ENCODE measurements at places on chromosomes 16 and 17.

- no peak for DNase-seq
Observed at GRCh38 chr17:80782536-80783427, 208.9 kb upstream of the CHMP6 start.

- DNase-seq, result no peak
Observed at GRCh38 chr16:9425236-9425635, 333.8 kb downstream of the HAPSTR1 start.

GRCh38 chr17:78224231-78225087 is 7.0 kb upstream of the TMEM235 start:
- no peak for DNase-seq

DNA sequence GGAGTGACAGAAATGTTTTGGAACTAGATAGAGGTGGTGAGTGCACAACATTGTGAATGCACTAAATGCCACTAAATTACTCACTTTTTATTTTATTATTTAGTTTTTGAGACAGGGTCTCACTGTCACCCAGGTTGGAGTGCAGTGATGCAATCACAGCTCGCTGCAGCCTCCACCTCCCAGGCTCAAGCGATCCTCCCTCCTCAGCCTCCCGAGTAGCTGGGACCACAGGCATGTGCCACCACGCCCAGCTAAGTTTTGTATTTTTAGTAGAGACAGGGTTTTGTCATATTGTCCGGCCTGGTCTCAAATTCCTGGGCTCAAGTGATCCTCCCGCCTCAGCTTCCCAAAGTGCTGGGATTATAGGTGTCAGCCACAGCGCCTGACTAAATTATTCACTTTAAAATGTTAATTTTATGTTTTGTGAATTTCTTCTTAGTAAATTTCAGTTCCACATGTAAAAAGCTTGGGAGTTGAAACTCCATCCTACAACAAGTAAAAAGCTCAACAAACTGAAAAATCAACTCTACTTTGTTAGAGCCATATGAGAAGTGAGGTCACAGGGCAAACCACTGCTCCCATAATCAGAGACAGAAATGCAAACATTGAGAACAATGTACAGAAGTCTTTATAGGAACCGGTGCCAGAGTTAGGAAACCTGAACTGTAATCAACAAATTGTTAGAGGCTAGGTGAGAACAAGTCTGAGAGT is 13.8 kb upstream of the SLC5A10 start:
- no peak for DNase-seq

DNA sequence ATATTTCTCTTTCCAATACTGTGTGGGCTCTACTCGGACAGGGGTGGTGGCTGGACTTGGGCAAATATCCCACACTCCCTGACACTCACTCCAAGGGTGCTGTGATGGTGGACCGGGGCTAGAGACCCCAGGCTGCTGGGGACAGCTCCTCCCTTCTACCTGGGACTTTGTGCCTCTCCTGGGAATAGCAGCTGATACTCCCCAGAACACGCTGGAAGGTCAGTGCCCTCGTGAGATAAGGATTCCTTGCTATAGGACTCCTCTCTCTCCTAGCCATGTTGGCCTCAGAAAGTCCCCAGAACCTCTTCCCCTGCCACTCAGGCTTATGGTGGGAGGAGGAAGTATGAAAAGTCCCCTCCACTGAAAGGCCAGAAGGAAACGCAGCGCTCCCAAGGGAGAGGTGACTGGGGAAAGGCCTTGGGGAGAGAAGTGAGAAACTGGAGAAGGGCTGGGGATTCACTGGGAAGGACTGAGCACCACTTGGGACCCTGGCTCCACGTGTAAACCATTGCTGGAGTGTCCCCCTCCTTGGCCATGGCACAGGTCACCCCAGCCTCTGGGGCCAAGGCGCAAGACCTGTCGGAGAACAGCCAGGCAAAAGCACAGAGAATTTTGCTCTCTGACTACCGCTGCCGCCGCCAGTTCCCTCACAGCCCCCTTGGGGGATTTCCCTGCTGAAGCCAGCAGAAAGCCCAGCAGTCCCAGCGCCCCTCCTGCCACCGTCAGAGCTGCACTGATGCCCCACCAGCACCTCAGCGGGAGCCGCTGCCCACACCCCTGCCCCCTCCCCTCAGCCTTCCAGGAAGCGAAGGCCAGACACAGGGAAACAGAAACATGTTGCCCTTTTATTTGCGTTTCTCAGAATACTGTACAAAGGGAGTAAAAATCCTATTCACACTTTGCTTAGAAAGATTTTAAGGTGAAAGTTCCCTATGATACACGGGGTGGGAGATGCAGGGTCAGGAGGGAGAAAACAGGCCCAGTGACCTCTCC is 2.1 kb upstream of the GSDMB start:
- no peak for DNase-seq

DNA sequence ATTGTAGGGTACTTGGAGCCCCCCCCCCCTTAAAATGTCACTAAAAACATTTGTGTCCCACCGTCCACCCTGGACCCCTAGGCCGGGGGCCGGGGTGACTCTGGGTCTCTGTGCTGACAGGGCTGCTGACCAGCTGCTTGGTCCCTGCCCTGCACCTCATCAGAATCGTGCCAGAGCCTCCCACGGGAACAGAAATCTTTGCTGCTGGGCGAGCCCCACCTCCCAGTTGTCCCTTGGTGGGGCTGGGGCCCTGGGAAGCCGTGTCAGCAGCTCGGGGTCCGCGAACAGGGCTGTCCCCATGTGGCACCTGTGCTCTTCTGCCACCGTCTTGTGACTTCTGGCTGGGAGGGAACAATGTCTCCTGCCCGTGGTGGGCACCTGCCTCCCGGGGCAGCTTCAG is 18.5 kb downstream of the KCTD5 start:
- no peak for DNase-seq

GRCh38 chr16:25100511-25100910 is 11.0 kb upstream of the LCMT1 start:
- DNase-seq, result no peak

DNA sequence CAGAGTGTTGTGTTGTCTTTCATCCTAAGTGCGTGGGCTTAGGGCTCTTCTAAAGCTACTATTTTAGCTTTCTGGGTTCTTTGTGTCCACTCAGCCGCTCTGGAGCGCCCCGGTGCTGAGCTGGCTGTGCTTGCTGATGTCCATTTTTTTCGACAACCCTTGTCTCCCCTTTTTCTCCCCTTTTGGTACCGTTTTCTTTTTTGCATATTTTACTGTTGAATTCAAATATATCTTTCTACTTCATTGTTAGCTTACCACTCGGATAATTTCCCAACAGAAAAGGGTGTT is 1.2 kb downstream of the SRRM2 start:
- no peak for DNase-seq

DNA sequence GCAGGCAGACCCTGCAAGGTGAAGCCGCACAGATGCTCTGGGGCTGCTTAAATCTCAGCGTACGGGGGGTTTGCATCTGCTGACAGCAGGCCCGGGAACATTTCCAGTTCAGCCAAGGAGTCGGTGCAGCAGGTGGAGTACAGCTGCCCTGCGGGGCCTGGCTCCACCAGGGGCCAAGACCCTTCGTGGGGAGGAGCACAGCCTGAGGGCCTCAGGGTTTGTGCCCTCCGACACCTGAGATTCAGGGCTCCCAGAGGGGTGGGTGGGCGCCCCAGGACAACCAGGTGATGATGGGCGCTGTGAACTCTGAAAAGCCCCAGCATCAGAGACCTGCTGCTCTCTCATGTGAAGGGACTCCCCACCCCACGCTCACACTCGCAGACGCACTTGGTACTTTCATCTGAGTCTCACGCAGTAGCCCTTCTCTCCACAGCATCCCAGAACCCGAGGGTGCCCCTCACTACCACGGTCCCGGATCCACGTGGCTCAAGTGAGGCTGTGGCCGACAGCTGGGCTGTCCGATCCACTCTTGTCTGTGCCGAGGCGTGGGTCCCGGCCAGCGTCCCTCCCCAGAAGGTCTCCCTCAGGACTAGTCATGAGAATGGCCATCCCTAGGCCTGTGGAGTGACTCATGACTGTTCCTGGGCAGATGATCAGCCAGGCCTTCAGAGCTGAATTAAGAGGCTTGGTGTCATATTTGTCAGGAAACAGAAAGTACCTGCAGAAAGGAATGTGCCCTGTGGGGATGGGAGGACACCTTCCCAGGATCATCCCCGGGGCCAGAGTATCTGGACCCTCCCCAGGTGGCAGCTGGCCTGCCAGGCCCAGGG is 29.6 kb downstream of the ACSF3 start:
- no peak for DNase-seq

DNA sequence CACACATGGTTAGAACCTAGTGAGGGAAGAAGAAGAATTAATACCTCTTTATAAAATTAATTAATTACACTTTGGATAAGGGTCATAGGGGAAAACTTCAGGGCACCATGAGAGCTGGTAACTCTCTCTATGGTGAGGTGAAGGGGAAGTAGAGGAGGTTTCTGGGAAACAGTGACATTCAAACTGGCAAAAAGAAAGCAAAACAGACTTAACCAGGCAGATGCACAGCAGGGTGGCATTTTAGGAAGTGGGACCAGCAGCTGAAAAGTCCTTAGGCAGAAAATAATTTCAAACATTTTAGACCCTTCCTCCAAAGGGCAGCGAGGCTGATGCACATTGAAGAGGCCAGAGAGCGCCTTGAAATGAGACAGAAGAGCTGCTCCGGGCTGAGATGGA is 157.8 kb downstream of the CDH13 start:
- DNase-seq, result no peak

- no peak for DNase-seq
Observed at GRCh38 chr16:82055728-82056549, 20.9 kb downstream of the HSD17B2 start.

GRCh38 chr17:7858522-7858810 is 663 bp downstream of the CYB5D1 start:
- DNase-seq, result no peak

Measured in omental fat pad (tissue), 4 donors.